Neural progenitor cell (in vitro differentiated cells): ENCODE measurements at places on chromosomes 4 and X.
A peak's percentile ranks its signal among the peaks of the same experiment; 100 is the strongest.

DNA sequence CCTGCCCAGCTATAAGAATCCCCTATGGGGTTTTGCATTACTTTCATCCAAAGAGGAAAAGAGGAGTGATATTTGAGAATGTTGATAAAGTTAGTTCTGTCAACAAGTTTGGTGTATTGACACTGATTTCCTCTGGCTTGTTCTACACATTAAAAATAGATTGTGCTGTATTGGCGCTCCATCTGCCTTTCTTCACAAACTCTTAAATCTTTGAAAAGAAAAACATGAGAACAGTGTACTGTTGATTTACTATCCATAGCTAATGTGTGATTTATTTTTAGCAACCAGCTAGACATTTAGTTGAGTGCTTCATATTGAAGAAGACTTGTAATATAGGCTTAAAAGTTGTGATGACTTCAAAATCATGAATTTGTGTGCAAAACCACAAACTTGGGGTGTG, 261.2 kb upstream of the ANKRD50 start:
- no peak for DNase-seq

- peak; percentile 13 for DNase-seq
Measured at GRCh38 chr4:138775890-138776289, 239.7 kb upstream of the NOCT start.

DNA sequence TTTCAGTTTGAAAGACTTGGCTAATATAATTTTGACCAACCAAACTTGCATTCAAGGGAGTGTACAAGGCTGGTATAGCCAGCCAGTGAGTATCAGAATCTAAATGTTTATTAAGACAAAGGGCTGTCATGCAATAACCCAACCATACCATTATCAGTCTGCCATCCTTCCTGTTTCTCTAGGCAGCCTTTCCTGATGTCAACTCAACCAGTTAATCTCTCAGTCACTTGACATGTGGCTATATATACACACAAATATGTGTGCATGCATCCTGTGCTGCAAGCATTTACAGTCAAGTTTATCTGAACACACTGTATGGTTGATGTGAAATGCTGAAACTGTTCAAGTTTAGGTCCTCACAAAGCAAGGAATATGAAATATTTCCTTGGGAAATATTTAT, 17.2 kb downstream of the BTK start:
- DNase-seq = no peak

DNA sequence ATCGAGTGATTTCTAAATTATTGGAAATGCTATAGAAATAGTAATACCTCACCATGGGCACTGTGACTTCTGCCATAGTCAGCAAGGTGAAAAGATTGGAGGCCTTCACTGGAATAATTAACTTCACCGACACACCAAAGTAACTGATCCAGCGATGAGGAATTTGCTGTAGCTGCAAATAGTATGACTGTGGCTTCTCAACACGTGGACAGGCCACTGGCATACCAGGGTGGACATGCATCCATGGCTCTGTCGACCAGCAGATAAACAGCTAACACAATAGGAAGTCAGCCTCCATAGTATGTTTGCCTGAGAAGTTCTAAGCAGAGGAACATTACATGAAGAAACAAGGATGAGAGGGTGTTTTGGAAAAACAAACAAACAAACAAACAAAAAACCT, 10.9 kb upstream of the FAT4 start:
- DNase-seq = no peak

- DNase-seq = no peak
Measured at GRCh38 chr4:150286656-150287055, 208.4 kb downstream of the DCLK2 start.

DNA sequence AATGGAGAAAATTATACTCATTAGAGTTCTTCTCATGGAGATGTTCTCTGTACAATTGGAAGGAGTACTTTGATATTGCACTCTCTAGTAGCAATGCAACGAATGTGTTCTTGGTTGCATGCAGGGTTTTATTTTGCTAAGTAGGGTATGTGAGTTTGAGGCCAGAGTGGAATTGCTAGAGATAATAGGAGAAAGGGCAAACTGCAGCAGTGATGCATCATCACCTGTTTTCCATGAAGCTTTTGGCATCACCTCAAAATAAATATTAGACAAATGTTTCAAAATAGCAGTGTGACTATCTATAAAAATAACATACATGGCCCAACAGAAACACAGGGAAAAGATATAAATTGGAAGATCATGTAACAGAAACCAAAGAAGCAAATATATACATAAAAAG, 93.3 kb downstream of the TIGD2 start:
- no peak for DNase-seq

DNA sequence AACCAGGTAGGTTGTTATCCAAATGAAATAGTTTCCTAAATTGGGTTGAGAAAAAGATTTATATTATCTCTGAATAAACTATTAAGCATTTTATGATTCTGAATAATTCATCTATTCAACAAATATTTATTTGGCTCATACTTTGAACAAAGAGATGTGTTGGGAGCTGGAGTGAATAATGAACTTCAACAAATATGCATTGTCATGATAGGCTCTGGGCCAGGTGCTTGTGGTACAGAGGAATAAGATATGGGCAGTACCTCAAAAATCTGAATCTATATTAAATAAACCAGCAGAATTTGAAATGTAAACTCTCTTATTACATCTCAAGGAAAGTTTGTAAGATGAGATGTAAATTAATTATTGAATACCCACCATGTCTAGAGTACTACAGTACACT, 75.7 kb upstream of the DCLK2 start:
- DNase-seq = no peak

GRCh38 chrX:68982476-68982875, 153.7 kb downstream of the EFNB1 start:
- DNase-seq = no peak

DNA sequence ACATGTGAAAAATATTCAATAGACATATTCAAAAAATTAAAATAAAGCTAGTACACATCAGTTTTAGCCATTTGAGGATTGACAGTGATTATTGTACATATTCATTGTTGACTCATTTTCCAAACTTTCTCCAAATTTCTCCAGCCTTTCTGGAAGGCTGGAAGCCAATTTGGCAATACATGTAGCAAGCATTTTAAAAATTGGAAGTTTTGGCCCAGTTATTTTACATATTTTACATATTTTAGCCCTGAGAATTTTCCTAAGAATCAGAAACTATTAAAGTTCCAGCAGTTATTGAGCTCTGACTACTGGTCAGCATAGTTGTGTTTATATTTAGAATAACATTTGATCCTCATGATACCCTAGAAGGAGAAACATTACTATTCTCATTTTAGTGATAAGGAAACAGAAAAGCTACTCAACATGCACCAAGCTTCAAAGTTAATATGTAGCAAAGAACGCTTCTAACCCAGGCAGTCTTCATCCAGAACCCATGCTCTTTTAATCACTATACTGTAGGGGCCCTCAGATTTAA, 3.2 kb downstream of the CABS1 start:
- DNase-seq = no peak

DNA sequence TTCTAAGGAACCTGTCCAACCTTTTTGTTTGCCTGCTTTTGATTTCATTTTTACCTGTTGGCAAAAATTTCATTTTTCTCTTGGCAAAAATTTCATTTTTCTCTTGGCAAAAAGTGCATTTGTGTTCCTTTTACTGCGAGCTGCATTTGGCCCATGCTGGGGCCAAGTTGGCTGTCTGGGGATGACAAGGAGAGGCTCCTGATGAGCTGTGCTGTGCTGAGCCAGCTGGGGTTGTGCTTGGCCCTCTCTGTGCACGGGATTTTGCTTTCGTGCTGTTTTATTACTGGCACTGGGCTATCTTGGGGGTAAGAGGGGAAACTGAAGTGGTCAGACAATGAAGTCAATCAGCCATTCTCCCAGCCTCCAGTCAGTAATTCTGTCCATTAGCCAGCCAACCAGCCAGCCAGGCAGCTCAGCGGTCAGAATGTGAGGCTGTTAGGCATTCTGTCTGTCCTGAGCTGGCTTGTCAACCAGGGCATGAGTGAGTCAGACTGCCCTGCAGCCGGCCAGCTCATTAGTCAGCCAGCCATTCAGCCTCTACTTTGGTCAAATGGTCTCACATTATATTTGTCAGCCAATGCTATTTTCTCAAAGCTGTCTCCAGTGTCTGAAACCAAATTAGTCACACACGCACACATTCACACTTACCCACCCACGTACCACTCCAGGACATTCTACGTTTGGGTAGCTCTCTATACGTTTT, 56.9 kb upstream of the PRPS1 start:
- DNase-seq = no peak

GRCh38 chrX:18286322-18286831, 65.7 kb upstream of the BEND2 start:
- DNase-seq = no peak

DNA sequence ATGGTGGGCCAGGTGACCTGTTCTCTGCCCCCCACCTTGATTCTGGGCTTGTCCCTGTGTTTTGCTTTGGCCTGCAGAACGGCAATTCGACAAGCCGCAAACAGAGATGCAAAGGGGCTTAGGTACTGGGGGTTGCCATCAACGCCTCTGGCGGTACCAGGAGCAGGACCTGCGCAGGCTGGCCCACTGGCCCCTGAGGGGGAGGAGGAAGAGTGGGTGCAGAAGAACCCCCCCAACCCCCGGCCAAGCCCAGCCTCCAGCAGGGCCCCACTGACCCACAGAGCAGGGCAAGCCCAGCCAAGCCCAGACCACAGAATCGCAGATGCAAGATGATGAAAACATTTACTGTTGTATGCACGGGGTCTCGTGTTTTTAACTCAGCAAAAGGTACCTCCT, 89.4 kb downstream of the PPP2R2C start:
- no peak for DNase-seq

DNA sequence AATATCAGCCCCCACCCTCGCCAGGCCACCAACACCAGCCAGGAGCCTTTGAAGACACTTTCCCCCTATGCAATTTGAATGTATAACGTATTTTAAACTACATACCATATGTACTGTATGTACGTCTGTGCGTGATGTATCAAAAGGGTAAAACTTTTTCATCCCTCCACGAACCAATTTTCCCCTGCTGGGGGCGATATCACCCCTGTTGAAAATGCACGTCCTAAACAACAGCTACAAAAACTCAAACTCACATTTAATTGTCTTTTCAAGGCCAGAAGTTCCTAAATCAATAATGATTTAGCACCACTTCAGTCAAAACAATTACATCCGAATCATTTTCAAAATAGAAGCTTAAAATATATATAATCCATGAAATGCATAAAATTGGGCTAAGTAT, 1.4 kb downstream of the VEGFD start:
- DNase-seq = peak; percentile 29

GRCh38 chr4:82561786-82562563, at the start of gene TMEM150C:
TSS of gene TMEM150C (minus strand) at chr4:82561988. CDS start at chr4:82504657, 57,331 bp downstream.
- peak; percentile 84 for DNase-seq

- no peak for DNase-seq
Measured at GRCh38 chrX:30147996-30148643, 67.2 kb upstream of the MAGEB2 start.

DNA sequence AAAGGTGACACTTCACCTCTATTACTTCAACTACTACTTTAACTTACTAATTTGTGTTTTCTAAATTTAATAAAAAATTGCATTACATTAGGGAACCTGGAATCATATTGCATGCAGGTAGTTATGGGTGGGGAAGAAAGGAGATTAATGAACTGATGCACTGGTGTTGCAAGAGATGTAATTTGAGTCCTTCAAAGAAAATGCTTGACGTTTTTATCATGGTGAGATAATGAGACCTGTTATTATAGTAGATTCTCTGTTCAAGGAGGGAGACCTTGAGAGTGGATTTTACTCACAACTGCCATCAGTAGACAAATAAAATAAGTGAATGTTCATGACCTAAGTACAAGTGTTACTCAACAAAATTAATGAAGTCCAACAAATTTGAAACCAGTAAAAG, 26.4 kb upstream of the MED14 start:
- DNase-seq = no peak

GRCh38 chr4:88318751-88319350, 34.5 kb upstream of the PPM1K start:
- no peak for DNase-seq

- DNase-seq = peak; percentile 79
Measured at GRCh38 chr4:648579-649292, 23.4 kb downstream of the PDE6B start.
